ENCODE measurements at places on chromosomes 4 and X.
A peak's percentile ranks its signal among the peaks of the same experiment; 100 is the strongest.

DNA sequence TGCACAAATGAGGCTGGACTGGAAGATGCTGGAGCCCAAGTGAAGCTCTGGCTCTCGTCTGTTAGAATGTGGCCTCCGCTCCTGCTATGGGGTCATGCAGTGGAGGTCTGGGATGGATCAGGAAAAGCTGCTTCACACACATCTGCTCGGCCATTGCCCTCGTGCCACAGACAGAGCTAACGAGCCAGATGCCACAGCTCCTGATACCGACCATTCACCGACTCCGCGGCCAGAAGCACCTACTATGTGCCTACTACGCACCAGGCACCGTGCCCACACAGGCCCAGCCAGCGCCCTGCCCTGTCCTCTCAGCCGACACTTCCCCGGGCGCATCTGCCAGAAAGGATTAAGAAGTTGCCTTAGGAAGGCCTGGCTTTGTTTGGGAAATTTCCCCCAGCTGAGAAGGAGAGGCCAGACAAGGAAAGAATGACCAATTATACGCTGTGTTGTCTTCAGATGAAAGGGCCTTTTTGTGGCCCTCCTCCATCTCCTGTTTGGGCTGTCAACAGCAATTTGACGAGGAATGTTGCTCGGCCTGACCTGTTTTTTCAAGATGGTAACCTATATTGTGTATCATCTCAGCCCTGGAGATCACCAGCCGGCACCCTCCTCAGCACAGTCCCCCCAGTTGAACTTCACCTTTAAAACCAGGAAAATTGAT, 34.3 kb downstream of the HMX1 start:
- DNase-seq, result no peak

DNA sequence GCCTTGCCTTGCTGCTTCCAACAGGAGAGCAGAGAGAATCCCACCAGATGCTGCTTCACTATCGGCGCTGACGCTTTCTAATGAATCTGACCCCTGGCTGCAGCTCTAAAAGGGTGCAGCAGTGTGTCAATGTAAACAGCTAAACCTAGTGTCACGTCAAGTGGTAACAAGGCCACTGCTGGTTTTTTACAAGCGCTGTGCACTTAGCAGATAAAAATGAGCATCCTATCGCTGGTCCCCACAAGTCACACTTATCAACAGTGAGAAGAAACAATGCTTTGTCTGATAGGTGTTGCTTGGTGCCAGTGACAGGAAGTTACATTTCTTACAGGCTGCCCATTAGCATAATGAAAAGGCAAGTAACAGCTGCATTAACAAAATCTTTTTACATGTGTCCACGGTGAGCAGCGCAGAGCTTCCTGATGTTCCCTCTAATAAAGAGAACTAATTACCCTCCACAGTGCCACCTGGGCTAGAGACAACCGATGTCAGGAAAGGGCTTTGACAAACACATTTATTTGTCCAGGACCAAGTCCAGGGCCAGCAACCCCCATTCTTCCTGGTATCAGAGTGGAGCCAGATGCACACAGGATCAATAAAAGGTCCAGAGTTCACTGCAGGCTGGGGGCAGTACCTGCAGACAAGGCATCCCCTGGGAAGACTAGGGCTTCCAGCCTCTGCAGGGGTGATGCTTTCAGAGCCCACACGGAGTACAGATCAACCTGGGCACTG, 176.0 kb downstream of the MGST2 start:
- no peak for DNase-seq

DNA sequence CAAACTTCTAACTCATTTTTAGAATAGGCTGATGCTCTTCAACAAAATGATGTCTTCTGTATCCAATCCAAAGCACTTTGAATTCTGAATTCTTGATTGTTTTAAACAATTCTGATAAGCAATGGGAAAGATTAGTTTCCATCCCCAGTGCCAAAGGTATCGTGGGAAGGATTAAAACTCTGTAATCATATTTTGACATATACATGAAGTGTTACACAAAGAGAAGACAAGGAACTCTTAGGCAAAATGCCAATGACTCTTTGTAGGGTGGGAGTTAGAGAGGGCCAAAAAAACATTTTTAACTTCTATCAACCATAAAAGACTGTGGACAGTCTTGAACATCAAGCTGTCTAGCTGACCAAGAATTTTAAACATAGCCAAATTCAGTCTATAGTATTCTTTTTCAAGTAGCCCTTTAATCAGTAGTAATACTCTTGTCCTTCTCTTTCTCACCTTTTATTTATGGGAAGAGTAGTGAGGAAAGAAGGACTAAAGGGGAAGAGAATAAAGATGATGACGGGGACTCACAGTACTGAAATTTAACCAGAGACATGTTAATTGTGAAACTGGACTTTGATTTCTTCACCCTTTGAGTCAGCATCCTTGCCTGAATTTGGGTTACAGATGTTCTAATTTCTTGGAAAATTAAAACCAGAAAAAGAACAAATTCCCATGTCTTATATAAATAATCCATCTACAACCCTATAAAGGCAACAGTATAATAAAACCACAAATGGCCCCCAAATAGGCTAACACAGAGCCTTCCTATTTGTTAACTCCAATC, 51.8 kb upstream of the VEGFD start:
- DNase-seq, result no peak

DNA sequence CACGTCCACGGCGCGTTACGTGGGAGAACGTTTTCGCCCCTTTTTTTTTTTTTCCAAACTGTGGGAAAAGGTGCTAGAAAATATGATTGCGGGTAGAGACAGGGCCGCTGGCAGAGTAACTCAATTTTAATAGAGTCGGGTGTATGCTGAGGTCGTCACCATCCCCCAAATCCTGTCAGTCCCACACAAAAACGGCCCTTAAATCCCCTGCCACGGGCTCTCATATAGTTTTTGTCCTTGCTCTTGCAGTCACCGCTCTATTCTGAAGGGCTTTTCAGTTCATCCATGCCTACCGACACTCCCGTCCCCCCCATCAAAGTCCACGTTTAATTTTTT, 796 bp upstream of the MED14 start:
- DNase-seq, result no peak

DNA sequence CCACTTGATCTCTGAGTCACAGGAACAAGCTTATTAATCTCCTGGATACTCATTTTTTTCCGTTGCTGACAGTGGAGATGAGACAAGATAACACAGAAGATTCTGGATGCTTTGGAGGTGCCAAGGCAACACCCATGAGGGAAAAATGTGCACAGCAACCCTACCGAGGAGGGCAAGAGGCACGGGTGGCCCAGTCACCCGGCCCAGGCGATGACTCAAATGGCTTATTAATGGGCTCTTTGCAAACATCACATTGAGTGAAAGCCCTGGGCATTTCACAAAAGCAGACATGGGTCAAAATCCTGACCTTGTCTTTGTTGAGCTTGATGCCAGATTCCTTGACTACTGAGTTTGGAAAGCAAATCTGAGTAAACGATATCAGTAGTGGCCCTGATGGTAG, 315.1 kb downstream of the STK32B start:
- no peak for DNase-seq

- no peak for DNase-seq
Observed at GRCh38 chr4:74023709-74024108, 14.8 kb downstream of the CXCL3 start.

GRCh38 chr4:59175617-59176016, 2024.5 kb upstream of the ADGRL3 start:
- DNase-seq, result no peak

- DNase-seq, result no peak
Observed at GRCh38 chrX:74107666-74108065, 196.3 kb upstream of the ZCCHC13 start.

DNA sequence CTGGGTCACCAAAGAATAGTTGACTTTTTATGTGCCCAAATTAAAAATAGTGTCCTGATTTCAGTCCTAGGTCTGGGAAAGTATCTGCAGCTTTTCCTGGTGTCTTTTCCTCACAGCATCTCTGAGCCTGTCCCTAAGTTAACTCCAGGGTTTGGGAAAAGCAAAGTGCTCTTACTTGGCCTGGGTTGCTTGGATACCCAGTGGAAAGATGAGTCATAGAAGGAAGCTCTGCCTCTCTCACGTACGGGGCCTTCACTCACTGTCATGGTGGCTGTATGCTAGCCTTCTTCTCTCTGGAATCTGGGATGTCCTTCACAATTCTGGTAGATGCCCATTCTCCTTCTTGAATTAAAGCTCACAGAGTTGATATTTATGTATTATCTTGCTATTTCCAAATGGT, 607.3 kb downstream of the ANKRD50 start:
- DNase-seq, result no peak

DNA sequence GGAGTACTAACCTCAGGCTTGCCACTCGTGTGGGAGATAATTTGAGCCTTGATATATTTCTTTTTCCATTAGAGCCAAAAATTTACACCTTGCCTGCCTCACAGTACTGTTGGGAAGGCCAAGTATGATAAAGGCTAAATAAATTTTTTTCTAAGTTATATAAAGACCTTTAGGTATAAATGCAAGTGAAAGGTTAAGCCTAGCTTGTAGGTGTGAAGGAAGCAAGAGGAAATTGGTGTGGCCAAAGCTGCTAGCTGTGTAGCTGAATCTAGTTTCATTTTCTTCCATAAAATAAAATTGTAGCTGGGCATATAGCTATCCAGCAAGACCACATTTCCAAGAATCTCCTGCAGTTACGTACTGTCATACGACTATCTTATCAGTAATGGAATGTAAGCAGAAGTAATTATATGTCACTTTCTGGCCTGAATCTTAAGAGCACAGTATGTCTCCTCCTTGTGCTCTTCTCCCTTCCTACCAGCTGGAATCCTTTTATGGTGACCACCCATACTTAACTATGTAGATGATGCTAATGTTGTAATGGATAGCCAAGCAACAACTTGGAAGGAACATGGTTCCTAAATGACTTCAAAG, 14.3 kb upstream of the GABRE start:
- DNase-seq, result no peak

DNA sequence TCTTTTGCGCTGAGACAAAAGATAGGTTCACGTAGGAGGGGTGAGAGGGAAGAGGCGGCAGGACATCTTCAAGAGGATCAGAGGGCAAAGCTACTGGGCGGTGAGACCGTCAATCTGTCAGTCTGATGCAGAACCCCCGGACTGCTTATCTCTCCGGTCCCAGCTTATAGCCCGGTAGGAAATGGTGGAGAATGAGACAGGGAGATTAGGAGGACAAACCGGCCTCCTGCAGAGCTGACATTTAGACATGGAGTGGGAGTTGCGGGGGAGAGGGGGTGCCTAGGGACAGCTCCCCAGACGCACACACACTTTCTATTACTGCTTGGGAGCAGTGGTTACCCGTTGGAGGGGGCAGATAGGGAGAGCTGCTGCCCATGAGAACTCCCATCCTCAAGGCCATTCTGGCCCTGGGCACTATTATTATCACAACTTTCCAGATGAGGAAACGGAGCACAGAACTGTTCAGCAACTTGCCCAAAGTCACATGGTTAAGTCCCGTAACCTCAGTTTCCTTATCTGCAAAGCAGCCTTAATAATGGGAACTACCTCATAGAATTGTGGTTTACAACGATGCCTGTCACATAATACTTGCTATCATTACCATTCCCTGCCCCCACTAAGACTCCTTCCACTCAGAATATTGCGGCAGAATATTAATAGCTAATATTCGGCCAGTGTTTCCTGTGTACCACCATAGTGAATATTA, 1.1 kb upstream of the HDAC6 start:
- peak; percentile 40 for DNase-seq
